ENCODE measurements at places on chromosomes 12 and 14.

DNA sequence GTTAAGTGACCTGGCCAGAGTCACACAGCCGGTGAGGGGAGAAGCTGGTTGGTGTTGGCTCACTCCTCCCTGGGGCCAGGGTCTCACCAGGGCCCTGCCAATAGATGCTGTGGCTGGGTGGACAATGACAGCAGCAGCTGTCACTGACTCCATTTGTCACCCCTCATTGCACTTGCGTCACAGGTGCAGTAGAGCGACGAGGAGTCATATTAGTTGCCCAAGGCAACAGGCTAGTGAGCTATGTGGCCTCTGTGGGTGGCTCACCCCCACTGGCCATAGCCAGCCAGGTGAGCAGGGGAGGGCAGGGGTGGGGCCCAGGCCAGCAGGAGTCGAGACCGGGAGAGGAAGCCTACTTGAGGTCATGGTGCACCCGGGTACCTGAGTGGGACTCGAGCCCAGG lies 9.7 kb downstream of the SLC25A47 start:
- DNase-seq: no peak

DNA sequence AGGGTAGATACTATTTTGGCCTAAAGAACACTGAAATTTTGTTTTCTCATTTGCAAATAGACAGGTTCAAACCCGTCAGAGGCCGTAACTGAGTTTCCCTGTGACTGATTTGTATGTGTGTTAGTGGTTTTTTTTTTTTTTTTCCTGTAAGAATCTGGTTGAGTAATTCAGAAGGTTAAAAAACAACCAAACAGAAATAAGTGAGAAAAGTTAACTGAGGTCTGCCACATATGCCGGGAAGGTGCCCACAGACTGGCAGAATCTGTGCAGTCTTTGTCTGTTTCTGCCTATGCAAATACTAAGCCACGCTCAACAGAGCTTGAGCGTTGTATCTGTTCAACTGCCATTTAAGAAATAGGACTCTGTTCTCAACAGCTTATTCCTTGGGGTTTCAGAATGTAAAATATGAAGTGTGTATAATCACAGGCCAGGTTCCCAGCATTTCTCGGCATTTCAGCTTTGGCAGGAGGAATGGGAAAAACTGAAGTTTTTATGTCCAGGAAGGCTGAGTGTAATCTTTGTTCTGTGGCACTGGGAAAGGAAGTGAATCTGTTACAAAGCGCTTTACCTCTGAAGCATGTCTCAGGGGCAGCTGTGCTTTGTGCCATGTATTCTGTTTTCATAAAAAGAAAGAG lies 181.9 kb downstream of the PRKCH start:
- peak; percentile 37 for DNase-seq

DNA sequence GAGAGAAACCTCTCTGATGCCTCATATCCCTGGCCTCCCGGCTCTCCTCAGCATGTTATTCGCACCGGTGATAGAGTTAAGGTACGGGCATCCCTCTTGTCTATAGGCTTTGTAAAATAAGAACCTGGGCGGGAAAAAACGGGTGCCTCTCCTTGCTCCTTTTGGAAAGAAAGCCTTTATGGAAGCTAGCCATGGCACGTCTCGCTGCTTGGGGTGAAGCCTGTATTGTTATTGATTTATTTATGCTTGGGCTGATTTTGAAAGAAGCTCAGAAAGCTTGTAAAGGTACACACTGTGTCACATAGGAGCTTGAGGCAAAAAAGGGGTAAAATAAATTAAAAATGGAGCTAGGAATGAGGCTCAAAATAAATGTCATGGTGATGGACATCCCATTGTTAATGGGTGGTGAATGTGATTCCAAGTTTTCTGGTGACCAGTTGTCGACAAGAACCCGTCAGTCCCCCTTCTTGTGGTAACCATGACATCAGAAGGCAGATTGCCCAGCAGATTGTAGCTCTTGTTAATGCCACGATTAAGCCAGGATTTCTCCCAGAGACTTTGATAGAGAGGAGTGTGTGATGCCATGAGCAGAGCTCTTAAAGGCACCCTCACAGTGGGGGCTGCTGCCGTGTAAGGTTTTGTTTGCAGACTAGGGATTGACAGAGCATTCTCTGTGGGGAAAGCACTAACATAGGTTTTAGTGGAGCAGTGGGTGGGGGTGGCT lies 50.4 kb upstream of the ASPG start:
- no peak for DNase-seq

DNA sequence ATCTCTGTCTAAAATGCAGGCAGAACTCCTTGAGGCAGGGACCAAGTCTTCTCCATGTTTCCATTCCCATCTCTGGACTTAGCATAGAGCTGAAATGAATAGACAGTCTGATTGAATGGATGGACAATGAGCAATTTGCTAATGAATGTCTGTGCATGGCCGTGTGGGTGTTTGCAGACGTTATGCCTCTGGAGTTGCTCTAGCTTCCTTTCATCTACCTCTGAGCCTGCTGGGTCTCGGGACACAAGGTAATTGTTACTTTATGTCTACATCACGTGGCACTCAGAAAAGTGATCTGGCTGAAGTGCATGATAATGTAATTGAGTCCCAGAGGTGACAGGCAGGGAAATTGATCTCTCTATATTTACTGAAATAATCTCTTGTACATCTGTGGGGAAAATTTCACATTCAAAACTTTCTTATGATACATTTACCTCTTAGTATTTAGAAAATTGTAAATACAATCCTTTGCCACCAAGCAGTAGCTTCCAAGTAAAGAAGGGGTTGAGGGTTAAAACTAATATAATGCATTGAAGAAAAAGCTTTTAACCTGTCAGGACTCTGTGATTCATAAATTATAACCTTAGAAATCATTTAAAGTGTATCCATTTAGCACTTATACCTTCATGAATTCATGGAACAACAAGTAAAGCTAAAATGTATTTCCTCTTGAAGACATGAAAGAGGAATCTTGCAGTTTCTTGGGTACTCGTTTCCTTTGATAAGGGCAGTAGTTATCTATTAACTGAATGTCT lies 424.1 kb downstream of the APAF1 start:
- no peak for DNase-seq

DNA sequence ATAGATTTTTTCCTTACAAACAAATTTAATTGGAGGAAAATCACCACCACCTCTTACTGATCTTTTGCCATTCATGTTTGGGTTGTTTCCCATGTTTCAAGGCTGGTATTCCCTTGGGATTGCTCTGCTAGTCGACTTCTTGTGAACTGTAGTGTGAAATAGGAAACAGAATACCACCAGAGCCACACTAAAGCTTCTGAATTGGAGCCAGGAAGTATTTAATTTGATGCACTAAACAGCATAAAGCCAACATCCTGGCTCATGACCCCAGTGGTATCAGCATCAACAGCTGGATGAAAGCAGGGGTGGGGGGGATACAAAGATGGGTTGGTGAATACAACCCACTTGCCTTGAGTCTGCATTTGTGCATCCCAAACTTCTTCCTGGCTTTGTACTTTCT lies 127.5 kb downstream of the TBC1D30 start:
- no peak for DNase-seq

DNA sequence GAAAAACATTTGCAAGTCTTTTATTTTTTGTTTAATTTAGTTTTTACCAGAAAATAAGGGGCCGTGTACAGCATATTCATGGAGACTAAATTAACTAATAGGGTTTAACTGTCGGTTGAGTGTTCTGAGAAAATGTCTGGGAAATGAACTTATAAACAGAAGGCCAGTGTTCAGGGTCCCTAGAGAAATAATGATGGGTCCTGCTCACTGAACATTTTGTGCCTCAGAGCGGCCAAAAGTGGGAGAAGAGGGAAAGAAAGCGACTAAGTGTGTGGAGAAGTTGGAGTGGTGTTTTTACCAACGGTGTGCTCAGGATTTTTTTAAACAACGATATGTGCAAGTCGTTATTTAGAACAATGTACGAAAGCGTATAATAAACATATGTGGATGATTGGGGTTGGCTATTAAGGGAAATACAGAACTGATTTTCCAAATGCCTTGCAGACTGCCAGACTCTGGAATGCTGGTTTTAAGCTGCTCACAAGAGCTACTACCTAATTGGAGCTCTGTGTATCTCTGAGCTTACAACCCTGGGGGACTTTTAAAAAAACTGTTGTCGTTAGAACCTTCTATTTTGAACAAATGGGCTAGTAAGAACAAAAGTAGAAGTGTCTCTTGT lies 166.7 kb downstream of the SLC38A4 start:
- no peak for DNase-seq

- DNase-seq: no peak
These were observed 1.1 kb upstream of the MYH7 start for GRCh38 chr14:23436327-23437132.

- no peak for DNase-seq
These were observed 619 bp downstream of the ERC1 start for GRCh38 chr12:991350-992333.

GRCh38 chr12:57726151-57726883 lies 12.2 kb downstream of the AGAP2 start:
- DNase-seq: no peak

GRCh38 chr12:55713721-55714120 lies 2.1 kb upstream of the BLOC1S1 start:
- DNase-seq: no peak

DNA sequence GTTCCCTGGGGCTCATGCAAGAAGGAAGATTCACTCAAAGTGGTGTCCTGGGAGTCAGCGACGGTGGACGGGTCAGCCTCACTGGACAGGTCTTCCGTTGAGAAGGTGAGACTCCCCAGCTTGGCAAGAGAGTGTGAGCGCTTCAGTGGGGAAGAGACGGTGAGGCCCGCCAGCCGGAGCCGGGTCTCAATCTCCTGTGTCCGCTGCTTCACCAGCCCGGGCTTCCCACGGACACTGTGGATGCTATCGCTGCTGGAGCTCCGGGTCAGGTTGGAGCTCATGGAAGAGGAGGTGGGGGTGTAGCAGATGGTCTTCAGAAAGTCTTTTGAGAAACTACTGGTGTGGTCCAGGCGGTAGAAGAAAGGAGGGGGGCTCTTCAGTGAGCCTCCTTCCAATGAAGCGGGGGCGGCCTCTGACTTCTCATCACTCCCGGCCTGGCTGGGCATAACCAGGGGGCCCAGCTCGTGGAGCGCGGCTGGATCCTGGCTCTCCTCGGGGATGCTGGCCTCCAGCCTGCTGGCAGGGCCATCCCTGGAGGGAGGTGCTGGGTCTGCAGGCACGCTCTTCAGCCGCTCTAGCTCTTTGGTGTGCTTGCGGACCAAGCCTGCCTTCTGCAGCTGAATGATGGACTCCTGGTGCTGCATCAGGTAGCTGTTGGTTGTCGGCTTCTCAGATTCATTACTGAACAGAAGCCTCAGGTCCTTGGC lies 56.9 kb upstream of the CORO1C start:
- no peak for DNase-seq

GRCh38 chr14:32908196-32909084 lies 30.2 kb upstream of the NPAS3 start:
- DNase-seq: no peak
